ENCODE measurements at places on chromosomes 2 and 18.
A peak's percentile ranks its signal among the peaks of the same experiment; 100 is the strongest.

GRCh38 chr2:142893241-142893640, 15.8 kb downstream of the KYNU start:
- DNase-seq = no peak

DNA sequence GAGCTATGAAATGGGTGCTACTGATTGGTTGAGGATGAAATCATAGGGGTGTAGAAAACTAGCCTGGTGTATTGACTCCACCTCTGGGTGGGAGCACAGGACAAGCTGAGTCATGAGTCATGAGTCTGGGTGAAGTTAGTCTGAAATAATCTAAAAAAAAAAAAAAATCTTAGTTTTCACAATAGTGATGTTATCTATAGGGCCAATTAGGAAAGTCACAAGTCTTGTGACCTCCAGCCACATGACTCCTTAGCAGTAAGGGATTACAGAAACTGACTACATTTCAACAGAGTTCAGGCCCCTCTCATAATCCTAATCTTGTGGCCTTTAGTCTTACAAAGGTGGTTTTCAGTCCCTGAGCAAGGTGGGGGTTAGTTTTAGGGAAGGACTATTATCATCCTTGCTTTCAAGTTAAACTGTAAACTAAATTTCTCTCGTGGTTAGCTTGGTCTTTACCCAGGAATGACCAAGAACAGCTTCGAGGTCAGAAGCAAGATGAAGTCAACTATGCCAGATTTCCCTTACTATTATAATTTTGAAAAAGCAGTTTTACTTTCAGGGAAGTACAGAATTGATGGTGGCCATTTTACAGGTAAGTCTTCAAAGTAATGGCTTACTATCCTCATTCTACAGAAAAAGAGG, 338.0 kb upstream of the GYPC start:
- DNase-seq = no peak

GRCh38 chr2:221104361-221104811, 467.7 kb downstream of the EPHA4 start:
- DNase-seq = no peak

DNA sequence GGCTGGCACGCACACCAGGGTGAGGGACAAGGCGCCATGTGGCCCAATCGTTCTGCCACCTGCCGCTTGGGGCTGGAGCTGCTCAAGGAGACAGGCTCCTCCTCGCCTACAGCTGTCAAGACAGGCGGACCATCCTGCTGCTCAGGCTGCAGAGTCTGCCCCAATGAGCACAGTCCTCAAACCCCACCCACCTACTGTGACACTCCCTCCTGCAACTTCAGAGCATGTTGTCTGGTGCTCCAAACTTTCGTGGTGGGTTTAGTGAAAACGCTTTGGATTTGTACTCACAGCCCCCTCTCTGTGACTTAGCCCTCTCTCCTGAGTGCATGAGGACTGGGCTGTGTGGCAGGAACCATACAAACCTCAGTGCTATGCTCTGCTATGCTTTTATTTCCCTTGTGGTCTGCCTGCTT, 23.2 kb upstream of the SLC35F6 start:
- DNase-seq = no peak

- DNase-seq = no peak
Measured at GRCh38 chr2:3741867-3742602, 38.7 kb downstream of the DCDC2C start.

GRCh38 chr2:27622921-27623384, 5.9 kb downstream of the CCDC121 start:
- peak; percentile 48 for DNase-seq

- DNase-seq = no peak
Measured at GRCh38 chr2:167381349-167381748, 493.1 kb downstream of the XIRP2 start.

DNA sequence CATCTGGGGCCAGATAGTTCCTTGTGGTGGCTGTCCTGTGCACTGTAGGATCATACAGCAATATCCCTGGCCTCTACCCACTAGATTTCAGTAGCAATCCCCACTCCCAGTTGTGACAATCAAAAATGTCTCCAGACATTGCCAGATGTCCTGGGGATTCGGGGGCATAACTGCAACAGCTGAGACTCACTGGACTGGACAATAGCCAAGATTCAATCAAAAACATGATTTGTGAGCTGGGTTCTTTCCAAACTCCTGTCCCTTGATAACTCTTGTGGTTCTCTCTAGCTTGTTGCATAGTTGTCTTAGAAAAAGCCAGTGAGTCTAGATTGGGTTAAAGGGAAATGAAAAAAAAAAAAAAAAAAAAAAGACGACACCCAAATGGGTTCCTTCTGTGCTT, 293.4 kb downstream of the CELF4 start:
- DNase-seq = no peak

GRCh38 chr18:39345321-39345720, 1779.7 kb upstream of the CELF4 start:
- DNase-seq = no peak

GRCh38 chr2:67389286-67389685, 7.8 kb upstream of the ETAA1 start:
- no peak for DNase-seq

- DNase-seq = no peak
Measured at GRCh38 chr2:106782681-106783080, 103.3 kb downstream of the ST6GAL2 start.

GRCh38 chr2:207123335-207123744, 42.4 kb downstream of the KLF7 start:
- DNase-seq = no peak

GRCh38 chr2:174484573-174484972, 2.3 kb downstream of the GPR155 start:
- DNase-seq = no peak

DNA sequence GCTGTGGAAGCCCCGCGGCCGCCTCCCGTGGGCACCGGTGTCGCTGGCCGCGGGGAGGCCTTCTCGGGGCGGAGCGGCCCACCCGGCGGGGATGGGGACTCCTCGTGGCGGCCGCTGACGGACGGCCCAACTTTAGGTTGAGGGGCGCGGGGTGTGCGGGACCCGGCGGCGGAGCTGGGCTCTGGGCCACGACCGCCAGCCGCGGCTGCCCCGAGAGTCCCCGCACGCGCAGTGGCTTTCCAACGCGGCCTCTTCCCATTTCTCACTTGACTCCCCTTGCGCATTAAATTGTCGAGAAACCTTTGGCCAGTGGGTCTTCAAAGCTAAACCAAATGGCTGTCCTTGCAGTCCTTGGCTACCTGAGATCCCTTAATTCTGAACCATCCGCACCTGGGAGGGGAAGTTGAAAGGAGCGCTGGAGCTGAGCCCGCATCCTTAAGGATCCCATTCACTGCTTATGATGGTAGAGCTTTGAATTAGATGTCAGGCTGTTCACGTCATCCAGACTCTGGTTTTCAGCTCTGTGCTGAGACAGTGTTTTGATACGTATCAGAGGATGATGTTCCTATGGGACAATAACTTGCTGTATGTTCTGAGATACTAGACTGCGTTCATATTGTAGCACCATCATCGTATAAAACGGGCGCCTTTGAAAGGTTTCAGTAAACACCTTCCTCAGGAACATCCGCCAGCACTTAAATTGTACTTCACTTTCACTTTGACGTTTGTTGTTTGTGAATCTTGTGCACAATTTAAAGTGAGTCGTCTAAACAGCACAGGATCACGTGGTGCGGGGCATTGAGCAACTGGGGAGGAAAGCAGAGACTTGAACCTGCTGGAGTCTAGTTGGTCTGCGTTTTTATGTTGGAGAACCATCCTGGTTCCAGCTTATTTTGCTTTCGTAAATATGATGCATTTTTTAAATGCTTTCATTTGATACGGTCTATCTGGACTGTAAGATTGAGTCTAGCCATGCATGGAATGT, 874 bp downstream of the CLIP4 start:
- peak; percentile 39 for DNase-seq

- DNase-seq = no peak
Measured at GRCh38 chr2:163753726-163754125, 17.9 kb upstream of the FIGN start.

DNA sequence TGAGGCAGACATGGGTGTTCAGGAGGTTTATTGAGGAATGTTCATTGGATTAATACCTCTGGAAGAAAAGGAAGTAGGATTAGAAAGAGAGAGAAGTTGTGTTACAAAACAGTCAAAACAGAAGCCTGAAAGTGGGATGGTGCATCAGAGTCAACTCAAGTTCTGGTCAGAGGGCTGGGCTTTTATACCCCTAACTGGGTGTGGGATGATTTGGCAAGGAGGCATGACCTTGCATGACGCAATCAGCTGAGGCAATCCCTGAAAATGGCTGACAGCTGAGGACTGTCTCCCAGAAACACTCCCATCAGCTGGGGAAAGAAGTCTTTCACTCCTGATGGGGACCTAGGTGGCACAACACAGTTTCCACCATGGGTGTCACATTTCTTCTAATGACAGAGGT, 818.2 kb downstream of the SATB2 start:
- no peak for DNase-seq

DNA sequence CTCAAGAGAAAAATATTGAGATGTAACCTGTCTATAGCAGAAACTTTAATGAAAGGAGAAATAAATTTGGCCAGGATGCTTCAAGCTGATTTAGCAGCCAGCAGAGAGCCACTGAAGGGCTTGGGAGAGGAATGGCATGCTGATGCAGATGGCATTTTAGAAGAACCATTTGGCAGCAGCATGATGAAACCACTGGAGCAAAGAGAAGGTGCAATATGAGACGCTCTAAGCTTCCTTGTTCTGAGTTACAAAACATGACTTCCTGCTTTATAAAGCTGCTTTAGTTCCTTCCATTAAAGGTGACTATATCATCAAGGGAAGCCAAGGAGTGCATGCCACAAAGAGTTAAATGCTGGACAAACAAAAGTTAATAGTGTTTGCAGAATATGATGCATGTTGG, 189.7 kb downstream of the PID1 start:
- DNase-seq = no peak

GRCh38 chr2:137675584-137676327, 288.5 kb upstream of the HNMT start:
- no peak for DNase-seq

DNA sequence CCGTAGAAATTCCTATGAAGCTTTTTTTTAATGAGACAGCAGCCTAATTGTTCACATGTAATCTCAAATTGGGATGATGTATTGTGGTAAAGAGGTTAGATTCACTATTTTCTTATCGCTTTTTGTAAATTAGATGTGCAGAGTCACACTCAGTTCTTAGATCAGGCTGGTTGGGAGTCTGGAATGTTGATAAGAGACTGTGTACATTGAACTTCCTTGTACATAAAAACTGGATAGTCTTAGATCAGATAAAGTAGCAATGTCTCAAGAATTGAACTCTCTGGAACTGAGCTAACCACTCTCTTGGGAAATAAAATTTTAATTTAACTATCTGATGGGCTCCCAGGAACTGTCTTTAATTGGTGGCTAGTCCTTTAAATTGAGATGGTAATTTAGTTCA, 108.1 kb upstream of the MSTN start:
- no peak for DNase-seq

Data from HTR-8/SVneo (cell line).